Right lung (tissue), 10 donors: ENCODE measurements at places on chromosomes 7 and 10. TPM values are rescaled to one million over a fixed set of nuclear protein-coding genes. Genes with fewer than 3 reads are reported as not detected.

The CWF19L1 gene
- 28.3 TPM for polyA plus RNA-seq

The SYCE1 gene
- 0.19 TPM for polyA plus RNA-seq

The GRM3 gene
- 0.23 TPM for polyA plus RNA-seq

The PIP gene
- not detected for polyA plus RNA-seq

The TRPV5 gene
- 0.18 TPM for polyA plus RNA-seq

The SYT15B gene
- 9.4 TPM for polyA plus RNA-seq

The WEE2 gene
- 0.26 TPM for polyA plus RNA-seq

The TLX1 gene
- polyA plus RNA-seq: not detected

The ACBD7 gene
- polyA plus RNA-seq: 6.9 TPM

The FOXP2 gene
- 82.1 TPM for polyA plus RNA-seq

The GCK gene
- 2.6 TPM for polyA plus RNA-seq

The UCMA gene
- 0.29 TPM for polyA plus RNA-seq

The DNAJC12 gene
- 9.1 TPM for polyA plus RNA-seq

The AKR1C3 gene
- polyA plus RNA-seq: 1.9 TPM

The LSM5 gene
- polyA plus RNA-seq: 88.9 TPM

The TMEM178B gene
- 5.2 TPM for polyA plus RNA-seq

The ASZ1 gene
- 0.80 TPM for polyA plus RNA-seq

The AMZ1 gene
- polyA plus RNA-seq: 0.28 TPM

The UBE3C gene
- polyA plus RNA-seq: 38.8 TPM

The C10orf62 gene
- polyA plus RNA-seq: not detected

The POMZP3 gene
- 14.8 TPM for polyA plus RNA-seq

The ANKRD22 gene
- 1.0 TPM for polyA plus RNA-seq

The LIPM gene
- not detected for polyA plus RNA-seq
